ENCODE measurements at places on chromosomes 12 and 14.

GRCh38 chr14:102985665-102986064, 63.2 kb downstream of the AMN start:
- DNase-seq = no peak

DNA sequence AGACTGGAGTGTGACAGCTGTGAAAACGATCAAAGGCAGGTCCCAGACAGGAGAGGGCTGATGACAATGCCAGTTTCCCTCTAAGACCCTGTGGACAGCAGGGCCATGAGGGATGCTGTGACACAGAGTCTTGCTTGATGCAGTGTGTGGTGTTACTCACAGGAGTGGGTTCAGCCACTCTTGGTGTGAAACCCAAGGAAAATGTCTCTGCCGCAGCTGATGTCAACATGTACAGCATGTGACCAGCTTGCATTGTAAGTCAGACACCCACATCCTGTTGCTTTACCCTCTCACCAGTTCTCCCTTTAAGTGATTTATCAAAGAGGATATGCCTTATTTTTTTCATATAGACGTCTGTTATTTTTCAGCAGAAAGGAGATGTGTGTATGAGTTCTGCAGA, 268.6 kb downstream of the BTG1 start:
- no peak for DNase-seq

DNA sequence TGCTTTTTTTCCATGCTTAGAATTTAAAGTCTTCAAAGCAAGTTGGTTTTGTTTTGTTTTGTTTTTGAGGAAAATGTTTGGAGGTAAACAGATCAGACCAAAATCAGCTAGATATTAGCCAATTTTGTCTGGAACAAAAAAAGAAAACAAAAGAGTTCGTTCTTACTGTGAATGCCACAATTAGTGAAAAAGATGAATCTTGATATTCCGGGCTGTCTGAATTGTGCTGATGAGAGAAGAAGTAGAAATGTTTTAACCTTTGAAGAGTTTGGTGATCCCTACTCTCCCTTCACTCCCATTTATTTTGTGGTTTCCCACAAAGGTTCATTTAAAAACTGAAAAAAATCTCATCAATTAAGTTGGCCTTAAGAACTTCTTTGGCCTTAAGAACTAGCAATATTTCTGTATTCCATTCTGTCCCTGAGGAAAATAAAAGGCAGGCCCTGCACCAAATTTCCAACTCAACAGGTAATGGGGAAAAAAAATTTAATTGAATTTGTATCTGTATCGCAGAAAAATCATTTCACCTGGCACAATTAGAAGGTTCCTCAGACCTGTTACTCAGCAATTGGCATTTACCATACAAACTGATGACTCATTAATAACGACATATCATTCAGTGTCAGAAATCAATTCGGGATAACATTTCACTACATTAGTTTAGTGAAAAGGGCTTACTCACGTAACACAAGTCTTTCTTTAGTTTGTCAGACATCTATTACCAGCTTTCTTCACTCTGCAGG, 562 bp upstream of the GLIPR1L2 start:
- no peak for DNase-seq

DNA sequence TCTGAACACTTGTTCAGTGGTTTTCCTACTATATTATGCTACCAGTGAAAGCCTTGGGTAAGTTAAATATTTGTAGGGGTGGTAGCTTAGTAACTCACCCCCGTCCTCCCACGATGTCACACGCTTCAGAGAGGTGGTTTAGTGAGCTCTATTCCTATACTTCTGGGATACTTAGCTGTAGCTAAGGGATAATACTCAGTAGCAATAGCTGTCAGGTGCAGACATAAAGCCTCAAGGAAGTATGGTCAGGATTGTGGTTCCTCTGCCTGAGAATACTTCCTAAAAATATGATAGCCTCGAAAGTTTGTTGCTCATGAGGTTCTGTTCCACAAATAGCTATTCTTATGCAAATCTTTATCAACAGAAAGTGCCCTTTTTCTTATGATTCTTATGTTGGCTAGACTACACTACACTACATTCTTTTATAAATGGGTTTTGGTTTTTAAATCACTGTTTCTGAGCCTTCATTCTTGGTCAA, 11.9 kb downstream of the DLST start:
- no peak for DNase-seq

- no peak for DNase-seq
Measured at GRCh38 chr12:43988838-43989560, 153.1 kb downstream of the TMEM117 start.

DNA sequence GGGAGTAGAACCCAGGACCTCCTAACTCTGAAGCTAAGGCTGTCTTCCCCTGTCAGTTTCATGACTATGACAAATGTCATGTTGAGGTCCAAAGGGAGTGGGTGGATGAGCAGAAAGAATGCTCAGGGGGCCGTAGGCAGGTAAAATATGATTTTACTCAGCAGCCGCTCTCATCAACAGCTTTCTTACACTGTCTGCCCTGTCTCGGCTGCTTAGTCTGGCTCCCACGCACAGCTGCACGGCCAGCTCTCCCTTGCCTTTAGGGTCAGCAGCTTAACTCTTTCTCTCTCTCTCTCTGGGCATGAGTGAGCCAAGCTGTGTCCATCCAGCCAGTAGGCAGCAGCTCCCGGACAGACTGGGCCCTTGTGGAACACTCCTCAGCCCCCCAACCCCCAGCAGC, 95.2 kb downstream of the GCH1 start:
- no peak for DNase-seq

- DNase-seq = no peak
Measured at GRCh38 chr12:132665794-132666193, 21.3 kb downstream of the POLE start.

DNA sequence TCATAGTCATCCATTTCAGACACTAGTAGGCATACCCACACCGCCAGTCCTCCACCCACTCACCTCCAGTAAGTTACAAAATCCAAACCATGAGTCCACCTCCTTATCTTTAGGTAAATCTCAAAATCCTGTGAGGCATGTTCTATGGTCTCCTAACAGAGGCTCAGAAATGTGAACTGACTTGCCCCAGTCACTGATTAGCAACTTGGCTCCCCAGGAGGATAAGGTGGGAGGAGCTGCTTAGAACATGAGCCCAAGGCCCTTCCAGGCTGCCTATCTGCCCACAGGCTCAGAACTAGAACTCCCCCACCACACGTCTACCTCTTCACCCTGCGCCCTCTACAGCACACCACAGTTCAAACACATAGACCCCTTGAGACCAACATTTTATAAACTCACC, 19.9 kb downstream of the SETD3 start:
- no peak for DNase-seq

GRCh38 chr12:28585146-28585545, 394.9 kb downstream of the CCDC91 start:
- no peak for DNase-seq

DNA sequence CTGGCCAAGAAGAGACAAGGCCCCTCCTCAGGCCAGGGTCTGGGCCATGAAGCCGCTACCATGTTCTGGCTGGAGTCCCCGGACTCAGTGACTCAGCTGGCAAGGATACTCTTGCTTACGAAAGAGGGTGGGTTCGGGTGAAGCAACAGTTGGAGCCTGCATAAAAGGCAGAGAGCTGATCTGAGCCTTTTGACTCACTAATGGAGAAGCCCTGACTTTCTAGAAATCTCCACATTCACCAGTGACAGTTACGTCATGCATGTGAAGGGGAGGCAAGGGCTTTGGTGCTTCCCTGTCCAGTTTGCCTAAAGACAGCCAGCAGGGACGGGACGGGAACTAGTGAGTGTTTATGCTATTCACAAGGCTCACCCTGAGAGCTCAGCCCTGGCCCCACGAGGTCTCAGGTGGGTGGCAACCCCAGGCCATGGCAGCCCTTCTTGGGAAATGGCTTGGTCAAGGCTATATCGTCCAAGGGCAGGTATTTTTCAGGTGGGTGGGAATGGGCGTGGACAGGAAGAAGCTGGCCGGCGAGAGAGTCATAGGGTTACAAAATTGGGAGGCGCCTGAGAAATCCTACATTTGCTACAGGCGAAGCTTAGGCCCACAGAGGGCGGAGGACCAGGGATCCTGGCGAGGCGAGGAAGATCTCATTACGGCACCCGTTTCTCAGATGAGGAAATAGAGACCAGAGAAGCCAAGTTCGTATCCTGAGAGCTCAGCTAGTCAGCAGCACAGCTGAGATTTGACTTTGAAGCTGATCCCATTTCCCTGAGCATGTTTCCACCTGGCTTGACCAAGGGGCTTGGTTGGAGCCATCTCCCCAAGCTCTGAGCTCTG, 314.6 kb downstream of the BCL11B start:
- no peak for DNase-seq

GRCh38 chr12:93738199-93739058, 61.3 kb downstream of the CRADD start:
- DNase-seq = no peak

DNA sequence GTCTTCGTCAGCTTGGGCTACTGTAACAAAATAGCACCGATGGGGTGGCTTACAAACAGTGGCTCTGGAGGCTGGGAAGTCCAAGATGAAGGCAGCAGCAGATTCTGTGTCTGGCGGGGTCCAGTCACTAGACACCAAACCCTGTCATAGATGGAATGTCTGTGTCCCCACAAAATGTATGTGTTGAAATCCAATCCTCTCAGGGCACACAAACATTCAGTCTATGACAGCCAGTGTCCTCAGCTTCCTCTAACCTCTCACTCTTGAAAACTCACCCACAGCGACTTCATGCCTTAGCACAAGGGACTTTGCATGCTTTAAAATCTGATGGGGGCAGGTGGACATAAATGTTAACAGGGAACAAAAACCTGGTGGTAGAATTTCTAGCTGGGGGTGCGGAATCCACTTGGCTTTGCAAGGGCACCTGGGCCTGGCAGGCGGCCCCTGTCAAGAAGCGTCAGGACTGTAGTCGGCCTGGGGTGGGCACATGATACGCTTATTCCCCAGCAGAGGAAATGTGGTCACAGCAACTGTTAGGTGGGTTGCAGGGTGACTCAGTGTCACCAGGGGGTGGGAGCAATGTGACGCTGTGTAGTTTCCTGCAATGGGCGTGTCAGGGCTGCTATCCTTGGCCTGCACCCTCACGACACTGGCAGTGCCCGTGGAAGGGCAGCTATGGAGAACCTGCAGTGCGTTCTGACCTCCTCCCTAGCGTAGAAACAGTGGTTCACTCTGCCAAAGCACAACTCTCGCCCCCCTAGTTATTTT, 17.7 kb downstream of the RIN3 start:
- no peak for DNase-seq

DNA sequence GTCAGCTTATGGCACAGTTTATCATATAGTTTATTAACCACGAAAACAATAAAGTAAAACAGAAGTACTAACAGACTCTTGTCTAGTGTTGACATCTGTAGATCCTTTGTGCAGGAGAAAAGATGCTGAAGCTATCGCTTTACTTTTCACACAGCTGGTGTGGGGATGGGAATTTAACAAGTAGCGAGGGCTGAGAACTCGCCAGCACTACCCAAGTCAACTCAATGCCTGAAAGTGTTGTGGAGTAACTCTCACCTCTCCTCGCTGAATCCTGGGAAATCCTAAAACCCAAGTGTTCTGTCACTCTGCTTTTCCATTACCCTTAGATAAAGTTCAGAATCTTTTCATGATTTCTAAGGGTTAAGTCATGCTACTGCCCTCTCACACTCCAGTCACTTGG, 264.2 kb downstream of the BMP4 start:
- DNase-seq = no peak

DNA sequence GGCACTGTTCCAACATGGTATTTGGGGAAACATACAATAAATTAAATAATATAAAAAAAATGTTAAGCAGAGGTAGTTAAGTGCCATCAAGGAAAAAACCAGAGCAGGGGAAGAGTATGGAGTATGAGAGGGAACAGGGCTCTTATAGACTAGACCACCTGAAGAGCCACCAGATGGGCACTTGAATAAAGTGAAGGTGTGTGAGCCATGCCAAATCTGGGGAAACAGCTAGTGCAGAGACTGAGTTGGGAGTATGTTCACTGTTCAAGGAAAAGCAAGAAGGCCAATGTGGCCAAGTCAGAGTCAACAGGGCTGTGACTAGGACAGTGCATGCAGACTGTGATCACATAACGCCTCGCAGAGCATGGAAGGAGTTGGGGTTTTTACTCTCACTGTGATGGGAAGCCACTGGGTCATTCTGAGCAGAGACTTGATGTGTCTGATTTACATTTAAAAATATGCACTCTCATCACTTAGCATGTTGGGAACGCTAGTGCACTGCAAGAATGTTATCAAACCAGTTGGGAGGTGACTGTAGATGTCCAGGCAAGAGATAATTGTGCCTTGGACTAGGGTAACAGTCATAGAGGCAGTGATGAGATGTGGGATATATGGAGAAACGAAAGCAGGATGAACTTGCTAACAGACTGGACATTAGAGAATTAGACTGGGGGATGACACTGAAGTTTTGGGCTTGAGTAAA, 25.6 kb downstream of the NDUFA12 start:
- DNase-seq = no peak

DNA sequence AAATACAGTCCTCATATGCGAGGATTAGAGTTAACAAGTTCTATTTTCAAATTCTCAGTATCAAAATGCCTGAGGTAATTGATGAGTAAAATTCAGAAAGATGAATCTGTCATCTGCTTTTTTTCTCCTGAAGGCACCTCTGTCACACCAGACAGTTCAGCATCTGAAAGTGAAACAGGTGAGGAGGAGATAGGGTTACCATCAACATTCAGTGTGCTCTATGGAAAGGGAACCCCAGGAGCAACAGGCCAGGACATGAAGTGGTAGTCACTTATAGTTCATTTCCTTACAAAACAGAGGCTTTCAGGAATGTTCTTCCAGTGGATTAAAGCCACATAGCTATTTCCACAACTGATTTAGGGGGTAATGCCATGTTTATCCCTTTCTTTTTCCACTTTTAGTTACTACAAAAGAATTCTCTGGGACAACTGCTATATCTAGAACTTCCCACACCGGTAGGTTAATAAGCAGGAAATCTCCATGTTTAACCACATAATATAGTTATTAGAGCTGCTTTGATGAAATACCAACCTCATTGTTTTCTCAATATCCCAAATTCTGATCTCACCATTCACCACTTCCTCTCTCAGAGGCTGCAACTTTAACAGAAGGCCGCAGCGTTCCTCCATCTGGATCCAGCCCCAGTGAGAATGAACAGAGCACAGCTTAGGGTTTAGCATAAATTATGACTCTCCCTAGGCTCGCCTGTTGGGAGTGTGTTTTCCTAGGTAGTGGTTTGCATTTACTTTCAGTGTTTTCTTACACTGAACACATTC, 177.0 kb upstream of the CNTN1 start:
- DNase-seq = no peak

All from kidney epithelial cell (primary cell).